ENCODE measurements at places on chromosomes 12 and 14.

DNA sequence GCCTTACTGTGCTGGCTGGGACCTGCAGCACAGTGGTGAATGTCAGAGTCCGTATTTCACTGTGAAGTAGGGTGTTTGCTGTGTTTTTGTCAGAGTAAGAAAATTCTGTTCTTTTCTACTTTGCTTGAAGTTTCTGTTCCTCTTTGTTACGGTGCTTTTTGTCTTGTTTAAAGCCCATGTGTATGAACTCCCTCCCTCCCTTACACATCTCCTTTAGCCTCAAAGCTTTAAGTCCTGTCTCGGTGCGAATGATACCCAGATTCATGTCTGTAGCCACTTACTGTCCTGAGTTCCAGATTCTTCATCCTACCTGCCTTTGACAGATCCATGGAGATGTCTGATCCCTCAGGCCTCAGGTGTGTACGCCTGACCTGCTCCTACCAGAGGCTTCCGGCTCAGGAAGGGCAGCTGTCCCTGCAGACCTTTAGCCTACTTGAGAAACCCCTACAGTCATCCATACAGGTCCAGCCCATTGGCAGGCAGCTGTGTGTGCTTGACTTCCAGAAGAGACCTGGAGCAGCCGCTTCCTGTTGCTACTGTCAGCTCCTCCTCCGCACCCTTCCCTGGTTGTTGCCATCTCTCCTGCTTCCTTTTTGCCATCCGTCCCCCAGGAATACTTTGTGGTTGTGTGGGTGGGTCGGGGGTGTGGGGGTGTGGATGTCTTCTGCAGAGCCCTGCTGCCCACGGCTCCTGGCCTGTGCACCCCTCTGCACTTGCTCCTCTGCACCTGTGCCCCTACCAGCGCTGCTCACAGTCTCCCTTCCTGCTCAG, 72.9 kb downstream of the DDX51 start:
- DNase-seq, result no peak

GRCh38 chr12:99029511-99030271, 384.6 kb downstream of the APAF1 start:
- no peak for DNase-seq

GRCh38 chr12:25269701-25270100, 19.0 kb upstream of the KRAS start:
- no peak for DNase-seq

DNA sequence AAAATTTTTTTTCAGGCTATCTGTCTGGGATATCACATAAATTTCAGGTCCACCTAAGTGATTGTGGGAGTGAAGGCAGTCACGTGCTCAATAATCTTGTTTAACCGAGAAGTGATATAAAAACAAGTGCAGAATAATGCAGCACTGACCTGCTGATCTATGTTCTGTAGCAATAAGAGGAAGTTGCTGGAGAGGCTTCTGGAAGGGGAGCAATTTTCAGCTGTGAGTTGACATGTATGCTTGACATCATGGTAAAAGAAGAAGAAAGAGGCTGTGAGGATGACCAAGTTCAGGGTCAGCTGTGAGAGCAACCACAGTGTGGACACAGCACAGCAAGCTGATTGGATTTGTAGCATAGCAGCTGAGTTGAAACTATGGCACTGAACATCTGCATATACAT, 172.0 kb upstream of the PELI2 start:
- no peak for DNase-seq

DNA sequence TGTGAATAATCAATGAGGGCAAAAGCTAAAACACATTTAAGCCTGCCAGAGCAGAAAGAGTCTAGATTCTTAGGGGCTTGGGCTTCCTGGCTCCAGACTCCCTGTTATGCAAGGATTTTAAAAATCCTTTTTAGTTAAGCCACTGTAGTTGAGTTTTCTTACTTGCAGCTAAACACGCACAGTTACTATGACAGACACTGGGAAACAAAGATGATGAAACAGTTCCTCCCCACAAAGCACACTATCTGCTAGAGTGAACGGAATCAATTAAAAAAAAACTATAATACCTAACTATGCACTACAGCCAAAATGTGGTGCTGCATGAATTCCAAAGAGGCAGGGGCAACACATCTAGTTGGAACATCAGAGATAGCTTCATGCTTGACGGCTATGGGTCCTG, 28.2 kb downstream of the RPS6KA5 start:
- DNase-seq, result no peak

DNA sequence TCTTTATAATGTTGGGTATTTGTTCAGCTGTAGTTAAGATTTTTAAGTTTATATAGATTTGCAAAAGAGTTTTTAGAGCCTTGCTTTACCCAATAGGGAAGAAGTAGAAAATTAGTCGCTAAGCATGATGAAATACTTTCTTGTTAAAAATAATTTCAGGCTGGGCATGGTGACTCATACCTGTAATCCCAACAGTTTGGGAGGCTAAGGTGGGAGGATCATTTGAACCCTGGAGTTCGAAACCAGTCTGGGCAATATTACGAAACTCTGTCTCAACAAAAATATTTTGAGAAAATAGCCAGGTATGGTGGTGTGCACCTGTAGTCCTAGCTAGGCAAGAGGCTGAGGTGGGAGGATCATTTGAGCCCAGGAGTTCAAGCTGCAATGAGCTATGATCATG, 18.7 kb upstream of the SCFD1 start:
- DNase-seq, result no peak

GRCh38 chr12:40693207-40693821, 1.1 kb downstream of the CNTN1 start:
- DNase-seq, result no peak

DNA sequence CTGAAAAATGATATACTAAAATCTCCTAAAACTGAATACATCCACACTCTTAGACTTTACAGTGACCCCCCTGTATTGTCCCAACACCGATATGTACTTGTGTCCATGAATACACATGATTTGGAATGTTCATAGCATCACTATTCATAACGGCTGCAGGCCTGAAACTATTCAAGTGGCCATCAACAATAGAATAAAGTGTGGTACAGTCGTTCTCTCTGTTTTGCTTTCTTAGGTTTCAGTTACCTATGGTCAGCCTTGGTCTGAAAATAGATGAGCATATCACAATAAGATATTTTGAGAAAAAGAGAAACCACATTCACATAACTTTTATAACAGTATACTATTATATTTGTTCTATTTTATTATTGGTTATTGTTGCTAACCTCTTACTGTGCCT, 150.6 kb downstream of the ASCL4 start:
- no peak for DNase-seq

GRCh38 chr14:74179856-74180255, 59.4 kb upstream of the VSX2 start:
- no peak for DNase-seq

- no peak for DNase-seq
Measured at GRCh38 chr12:43921666-43922337, 85.9 kb downstream of the TMEM117 start.

- DNase-seq, result no peak
Measured at GRCh38 chr12:57726884-57727757, 11.4 kb downstream of the AGAP2 start.

GRCh38 chr14:32364941-32365340, 35.8 kb downstream of the AKAP6 start:
- no peak for DNase-seq

DNA sequence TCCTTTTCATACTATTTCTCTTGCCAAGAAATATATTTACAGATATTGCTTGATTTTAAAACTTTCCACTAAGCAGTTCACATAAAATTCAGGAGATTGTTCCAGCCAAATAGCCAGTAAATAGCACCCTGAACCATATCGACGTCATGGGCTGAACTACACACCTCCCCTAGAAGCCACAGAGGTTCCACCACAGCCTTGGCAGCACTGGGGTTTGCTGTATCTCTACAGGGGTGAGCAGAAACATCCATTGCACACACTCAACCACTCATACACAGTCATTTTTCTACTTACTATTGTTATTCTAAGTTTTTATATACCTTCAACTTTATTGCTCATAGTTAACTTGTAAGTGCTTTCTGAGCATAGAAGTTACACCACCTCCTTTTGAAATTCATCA, 8.1 kb upstream of the EIF2S3B start:
- no peak for DNase-seq

DNA sequence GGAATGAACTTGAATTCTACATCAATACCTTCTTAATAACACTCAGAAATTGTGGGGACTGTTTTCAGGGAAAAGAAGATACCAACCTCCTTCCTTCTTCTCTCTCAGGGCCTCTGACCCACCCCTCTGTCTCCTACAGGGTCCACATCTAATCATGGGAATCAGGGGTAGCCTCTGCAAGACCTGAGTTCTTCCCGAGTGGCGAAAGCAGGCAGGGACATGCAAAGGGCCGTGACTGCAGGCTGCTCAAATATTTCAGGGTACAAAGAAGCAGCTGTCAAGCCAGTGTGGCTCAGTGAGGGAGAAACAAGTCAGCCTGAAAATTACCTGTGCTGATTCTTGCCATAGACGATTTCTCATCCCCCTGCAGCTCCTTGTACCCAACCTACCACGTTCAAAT, 123.1 kb upstream of the PARP11 start:
- DNase-seq, result no peak
